ENCODE measurements at places on chromosomes 7 and 10.

GRCh38 chr7:28986765-28987110 is 28.6 kb upstream of the TRIL start:
- DNase-seq, result no peak

DNA sequence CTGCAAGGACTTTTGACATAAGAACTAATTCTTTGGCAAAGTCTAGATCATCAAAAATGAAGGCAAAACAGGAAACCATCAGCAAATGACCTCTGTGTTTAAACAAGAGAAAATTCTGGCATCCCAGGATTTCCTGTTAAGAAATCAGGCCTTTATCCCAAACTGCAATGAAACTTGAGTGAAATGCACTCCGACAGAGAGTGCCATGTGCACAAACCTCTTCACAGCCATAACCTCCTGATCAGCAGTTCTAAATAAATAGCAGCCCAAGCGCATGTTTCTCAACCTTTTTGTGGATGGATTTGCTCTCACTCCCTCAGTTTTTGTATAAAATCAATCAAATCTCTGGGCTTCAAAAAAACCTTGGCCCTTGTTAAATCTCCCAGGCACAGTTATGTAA is 107.7 kb upstream of the EEPD1 start:
- DNase-seq, result no peak

- DNase-seq, result no peak
Observed at GRCh38 chr10:1963341-1963740, 226.0 kb upstream of the ADARB2 start.

- no peak for DNase-seq
Observed at GRCh38 chr7:24604630-24605029, 31.4 kb downstream of the PALS2 start.

GRCh38 chr7:50681432-50682045 is 101.2 kb downstream of the GRB10 start:
- no peak for DNase-seq

Data from caudate nucleus (tissue), 63 donors.